ENCODE measurements at places on chromosomes 2 and 18. TPM values are rescaled to one million over a fixed set of nuclear protein-coding genes. Genes with fewer than 3 reads are reported as not detected.

DNA sequence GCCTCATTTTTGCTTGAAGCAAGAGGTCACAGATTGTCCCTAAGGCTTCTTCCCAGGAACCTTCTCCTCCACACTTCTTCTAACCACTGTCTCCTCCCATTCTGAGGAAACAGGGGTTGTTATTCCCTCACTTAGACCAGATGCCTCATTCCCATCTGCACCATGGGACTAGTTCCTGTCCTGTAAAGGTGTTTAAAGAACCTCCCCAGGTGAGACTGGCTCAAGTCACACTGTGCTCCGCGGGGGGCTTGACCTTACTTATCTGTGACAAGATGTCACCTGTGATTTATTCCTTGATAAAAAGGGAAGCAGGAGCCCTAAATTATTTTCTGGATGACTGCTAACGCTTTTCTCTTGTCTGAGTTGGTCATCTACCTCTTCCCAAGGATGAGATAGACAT is 8.2 kb upstream of the CDH2 start:
- H3K4me1 ChIP-seq: no peaks in the 10 kb centered on the region
- no peak overlapping the region for H3K27ac ChIP-seq
- H3K36me3 ChIP-seq: no peaks in the 10 kb centered on the region
- no peak overlapping the region for H3K4me3 ChIP-seq

DNA sequence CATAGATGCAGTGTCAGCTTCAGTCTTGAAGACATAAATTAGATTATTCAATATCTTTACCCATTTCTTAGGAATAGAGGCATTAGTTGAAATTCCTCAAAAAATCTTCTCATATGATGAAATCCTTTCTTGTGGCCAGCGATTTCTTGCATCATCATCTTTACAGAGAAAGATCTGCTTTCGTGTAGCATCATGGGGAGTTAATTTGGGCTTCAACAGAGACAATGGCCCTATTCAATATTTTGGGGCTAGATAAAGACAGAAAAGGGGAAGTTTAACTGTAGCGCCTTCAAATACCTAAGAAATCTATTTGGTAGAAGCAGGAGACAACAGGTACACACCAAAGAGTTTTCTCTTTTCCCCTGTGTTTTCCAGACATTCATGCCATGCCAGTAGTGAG is 73.8 kb downstream of the TGFA start:
- no peaks in the 10 kb centered on the region for H3K36me3 ChIP-seq
- H3K27ac ChIP-seq: no peak overlapping the region
- H3K4me1 ChIP-seq: no peaks in the 10 kb centered on the region
- no peak overlapping the region for H3K4me3 ChIP-seq

DNA sequence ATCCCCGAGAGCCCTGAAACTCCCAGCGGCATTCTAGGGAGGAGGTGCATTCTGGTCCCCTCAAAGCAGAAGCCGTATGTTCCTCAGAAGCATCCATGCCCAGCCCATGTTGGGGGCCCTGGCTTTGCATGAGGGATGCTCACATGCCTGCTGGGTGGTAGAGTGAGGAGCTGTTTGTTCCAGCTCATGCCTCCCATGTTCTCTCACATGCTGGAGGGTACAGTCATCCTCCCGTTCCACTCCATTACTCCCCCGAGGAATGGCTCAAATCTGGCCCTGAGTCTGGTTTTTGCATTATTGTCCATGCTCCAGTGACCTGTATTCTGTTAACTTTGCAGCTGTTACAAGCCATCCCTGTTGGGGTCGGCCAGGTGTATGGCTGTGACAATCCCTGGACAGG is 24.1 kb downstream of the SLC14A2 start:
- DNase-seq: no peak
- H3K36me3 ChIP-seq: no peaks in the 10 kb centered on the region
- H3K27ac ChIP-seq: peak overlapping the region; percentile 67
- no peak overlapping the region for H3K4me3 ChIP-seq

DNA sequence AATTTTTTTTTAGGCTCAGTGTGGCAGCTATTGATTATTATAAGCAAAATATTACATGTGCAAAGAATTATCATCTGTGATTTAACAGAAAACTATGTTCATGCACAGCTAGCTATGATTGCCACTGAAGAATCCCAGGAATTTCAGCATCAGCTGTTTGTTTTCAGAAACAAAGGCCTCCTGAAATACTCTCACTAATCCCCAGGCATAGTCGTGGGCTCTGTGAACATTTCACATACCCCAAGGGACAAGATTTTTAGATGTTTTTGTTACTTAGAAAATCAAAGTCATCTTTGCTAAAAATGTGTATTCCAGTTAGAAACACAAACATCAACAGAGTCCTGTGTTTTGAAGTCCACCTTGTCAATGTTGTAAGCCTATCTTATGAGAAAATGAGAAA is 156.1 kb downstream of the MYO1B start:
- no peak overlapping the region for H3K4me3 ChIP-seq
- H3K27me3 ChIP-seq: no peaks in the 10 kb centered on the region
- no peaks in the 10 kb centered on the region for H3K4me1 ChIP-seq

GRCh38 chr2:222302178-222303018 is 3.6 kb upstream of the PAX3 start:
- H3K27ac ChIP-seq: no peak overlapping the region
- no peaks in the 10 kb centered on the region for H3K36me3 ChIP-seq
- no peak overlapping the region for H3K4me3 ChIP-seq

DNA sequence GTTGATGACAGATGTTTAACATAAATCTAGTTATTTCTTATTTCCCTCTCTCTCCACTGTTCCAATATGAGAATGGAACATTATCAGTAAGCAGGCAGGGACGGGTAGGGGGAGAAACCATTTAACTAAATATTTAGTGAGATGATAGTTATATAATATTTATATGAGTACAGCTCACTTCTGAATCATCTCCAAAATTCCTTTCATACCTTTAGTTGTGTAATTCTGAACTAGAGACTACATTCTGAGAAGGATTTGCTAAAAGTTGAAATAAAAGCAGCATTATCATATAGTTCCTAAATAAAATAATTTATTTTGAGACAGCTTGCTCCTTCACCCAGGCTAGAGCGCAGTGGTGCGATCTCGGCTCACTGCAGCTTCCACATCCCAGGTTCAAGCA is 41.4 kb downstream of the B4GALT6 start:
- H3K4me1 ChIP-seq: no peaks in the 10 kb centered on the region
- H3K27me3 ChIP-seq: no peaks in the 10 kb centered on the region
- H3K36me3 ChIP-seq: no peaks in the 10 kb centered on the region
- no peak for DNase-seq
- no peak overlapping the region for H3K4me3 ChIP-seq

- no peak overlapping the region for H3K27ac ChIP-seq
- no peaks in the 10 kb centered on the region for H3K4me1 ChIP-seq
- no peak overlapping the region for H3K4me3 ChIP-seq
- no peak for DNase-seq
- peaks cover 66% of the 10 kb centered on the region for H3K36me3 ChIP-seq
- no peaks in the 10 kb centered on the region for H3K27me3 ChIP-seq
Observed at GRCh38 chr2:15480552-15480951, 80.6 kb downstream of the NBAS start.

HTRA2 gene
- total RNA-seq: 7.6 TPM

GRCh38 chr2:65514555-65515195 is 82.3 kb upstream of the SPRED2 start:
- no peaks in the 10 kb centered on the region for H3K4me1 ChIP-seq
- no peak for DNase-seq
- H3K36me3 ChIP-seq: no peaks in the 10 kb centered on the region
- no peak overlapping the region for H3K27ac ChIP-seq

RAB3GAP1 gene
- 95.1 TPM for total RNA-seq

CIDEA gene
- total RNA-seq: not detected

DNA sequence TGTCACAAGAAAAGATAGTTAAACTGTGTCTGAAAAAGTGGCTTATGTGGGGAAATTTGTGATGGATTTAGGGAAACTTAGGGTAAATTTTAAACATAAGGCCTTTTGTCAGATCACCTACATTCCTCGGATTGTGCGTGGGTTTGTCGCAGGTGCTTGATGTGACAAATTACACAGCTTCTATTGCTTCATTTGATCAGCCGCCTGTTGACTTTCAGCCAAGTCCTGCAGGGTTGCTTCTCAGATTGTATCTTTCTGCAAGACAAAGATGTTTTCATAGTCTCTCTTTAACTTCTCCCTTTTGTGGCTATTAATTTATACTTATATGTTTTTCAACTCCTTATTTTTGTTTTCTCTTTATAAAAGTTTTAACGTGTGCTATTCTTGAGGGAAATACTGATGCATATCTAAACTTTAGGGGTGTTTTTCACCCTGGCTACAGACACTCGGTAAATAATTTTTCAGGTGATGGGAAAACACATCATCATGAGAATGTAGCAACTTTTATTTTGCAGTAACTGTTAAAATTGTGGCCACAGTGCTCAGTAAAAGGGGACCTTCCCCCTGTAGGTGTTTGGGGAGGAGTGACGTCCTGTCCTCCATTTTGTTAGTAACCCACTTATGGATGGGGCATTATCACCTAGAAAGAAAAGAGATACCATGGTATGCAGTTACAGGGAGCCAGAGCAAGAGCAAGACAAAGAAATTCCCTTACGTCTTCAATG is 31.4 kb downstream of the GALM start:
- peaks cover 8% of the 10 kb centered on the region for H3K36me3 ChIP-seq
- H3K4me3 ChIP-seq: no peak overlapping the region
- no peaks in the 10 kb centered on the region for H3K4me1 ChIP-seq
- no peak overlapping the region for H3K27ac ChIP-seq
- no peaks in the 10 kb centered on the region for H3K27me3 ChIP-seq

GRCh38 chr2:202007015-202007982 is 26.4 kb upstream of the FZD7 start:
- DNase-seq: no peak
- no peaks in the 10 kb centered on the region for H3K4me1 ChIP-seq
- H3K27me3 ChIP-seq: no peaks in the 10 kb centered on the region
- H3K4me3 ChIP-seq: no peak overlapping the region

TMEM169 gene
- total RNA-seq: 0.89 TPM

DNA sequence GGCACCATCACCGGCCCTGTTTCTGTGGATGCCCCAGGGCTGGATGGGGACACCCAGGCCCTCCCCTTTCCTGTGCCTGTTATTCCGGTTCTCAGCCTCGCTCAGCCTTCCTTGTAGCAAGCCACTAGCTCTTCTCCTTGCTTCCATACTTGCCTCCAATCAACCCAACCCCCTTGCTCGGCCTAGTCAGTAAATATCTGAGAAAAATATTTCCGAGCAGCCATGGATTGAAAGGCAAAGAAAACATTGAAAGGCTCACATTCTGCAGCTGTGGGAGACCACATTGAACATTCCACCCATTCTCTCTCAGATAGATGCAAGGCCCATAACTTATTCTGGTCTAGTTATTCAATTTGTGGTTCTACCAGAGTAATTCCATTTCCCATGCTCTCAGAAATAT is 114.9 kb downstream of the SPP2 start:
- H3K36me3 ChIP-seq: no peaks in the 10 kb centered on the region
- H3K27ac ChIP-seq: no peak overlapping the region
- no peak overlapping the region for H3K4me3 ChIP-seq
- DNase-seq: peak; percentile 16

DNA sequence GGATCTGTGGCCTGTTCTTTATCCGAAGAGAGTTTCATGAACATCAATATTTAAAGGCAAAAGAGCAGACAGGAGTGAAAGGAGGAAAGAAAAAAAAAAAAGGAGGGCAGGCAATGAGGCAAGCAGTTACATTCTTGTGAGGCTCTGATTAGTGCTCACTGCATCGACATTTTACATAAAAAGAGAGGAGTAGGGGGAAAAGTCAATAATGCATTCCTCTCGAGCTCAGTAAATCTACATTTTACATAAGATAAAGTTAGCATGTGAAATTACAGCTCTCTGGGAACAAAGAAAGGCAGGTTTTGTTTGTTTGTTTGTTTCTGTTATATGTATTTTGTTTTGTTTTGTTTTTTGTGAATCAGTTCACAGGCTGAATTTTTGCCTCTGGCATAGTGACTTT is 187.1 kb upstream of the ARL4C start:
- H3K27me3 ChIP-seq: no peaks in the 10 kb centered on the region
- H3K4me3 ChIP-seq: no peak overlapping the region
- peaks cover 17% of the 10 kb centered on the region for H3K4me1 ChIP-seq
- DNase-seq: no peak

DNA sequence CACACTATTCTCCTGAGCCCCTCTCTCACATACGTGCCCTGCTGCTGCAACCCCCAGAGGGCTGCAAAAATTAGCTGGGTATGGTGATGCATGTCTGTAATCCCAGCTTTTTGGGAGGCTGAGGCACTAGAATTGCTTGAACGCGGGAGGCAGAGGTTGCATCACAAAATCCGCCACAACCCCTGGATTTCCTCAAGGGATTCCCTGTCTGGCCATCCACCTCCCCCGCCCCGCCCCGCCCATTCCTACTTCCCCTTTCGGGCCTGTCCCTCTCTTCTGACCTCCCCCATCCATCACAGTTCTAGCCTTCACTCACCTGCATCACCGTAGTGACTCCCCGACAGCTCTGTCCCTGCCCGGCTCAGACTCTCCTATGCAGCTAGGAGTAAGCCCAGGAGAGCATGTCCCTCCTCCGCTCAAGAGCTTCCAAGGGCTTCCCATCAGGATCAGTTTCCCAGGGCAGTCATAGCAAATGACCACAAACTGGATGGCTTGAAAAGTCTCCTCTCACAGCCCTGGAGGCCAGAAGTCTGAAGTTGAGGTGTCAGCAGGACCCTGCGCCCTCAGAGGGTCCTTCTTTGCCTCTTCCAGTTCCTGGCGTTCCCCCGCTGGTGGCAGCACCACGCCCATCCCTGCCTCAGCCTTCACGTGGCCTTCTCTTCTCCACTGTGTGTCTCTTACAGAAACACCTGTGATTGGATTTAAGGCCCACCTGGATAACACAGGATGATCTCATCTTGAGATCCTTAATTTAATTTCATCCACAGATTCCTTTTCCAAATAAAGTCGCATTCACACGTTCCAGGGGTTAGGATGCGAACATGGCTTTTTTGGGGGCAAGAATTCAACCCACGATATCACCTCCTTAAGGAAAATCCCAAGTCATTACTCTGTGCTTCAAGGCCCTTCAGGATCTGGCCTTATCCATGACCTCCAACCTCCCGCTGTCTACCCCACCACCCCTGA is 58.5 kb downstream of the HS1BP3 start:
- no peak overlapping the region for H3K4me3 ChIP-seq
- H3K36me3 ChIP-seq: no peaks in the 10 kb centered on the region
- DNase-seq: peak; percentile 21
- H3K27me3 ChIP-seq: no peaks in the 10 kb centered on the region
- H3K4me1 ChIP-seq: peaks cover 51% of the 10 kb centered on the region

- peak; percentile 54 for DNase-seq
- peak overlapping the region; percentile 74 for H3K27ac ChIP-seq
- peaks cover 22% of the 10 kb centered on the region for H3K4me1 ChIP-seq
- H3K36me3 ChIP-seq: no peaks in the 10 kb centered on the region
Observed at GRCh38 chr2:65300134-65300760, 72.6 kb downstream of the ACTR2 start.

GRCh38 chr2:170717991-170718589 is 3.0 kb downstream of the SP5 start:
- H3K27me3 ChIP-seq: peaks cover 6% of the 10 kb centered on the region
- no peak overlapping the region for H3K4me3 ChIP-seq
- H3K27ac ChIP-seq: no peak overlapping the region
- no peak for DNase-seq
- peaks cover 48% of the 10 kb centered on the region for H3K4me1 ChIP-seq

NEU2 gene
- not detected for total RNA-seq

- H3K4me1 ChIP-seq: peaks cover 6% of the 10 kb centered on the region
- H3K27me3 ChIP-seq: peaks cover 91% of the 10 kb centered on the region
- H3K4me3 ChIP-seq: no peak overlapping the region
- DNase-seq: no peak
- H3K36me3 ChIP-seq: no peaks in the 10 kb centered on the region
- no peak overlapping the region for H3K27ac ChIP-seq
Observed at GRCh38 chr18:79785831-79786230, 11.9 kb upstream of the KCNG2 start.

- no peaks in the 10 kb centered on the region for H3K27me3 ChIP-seq
- no peaks in the 10 kb centered on the region for H3K4me1 ChIP-seq
- no peak overlapping the region for H3K4me3 ChIP-seq
- H3K36me3 ChIP-seq: peaks cover 9% of the 10 kb centered on the region
- DNase-seq: no peak
- H3K27ac ChIP-seq: no peak overlapping the region
Observed at GRCh38 chr2:73006969-73007710, 64.4 kb downstream of the SFXN5 start.
